ENCODE measurements at places on chromosomes 13 and 19.

DNA sequence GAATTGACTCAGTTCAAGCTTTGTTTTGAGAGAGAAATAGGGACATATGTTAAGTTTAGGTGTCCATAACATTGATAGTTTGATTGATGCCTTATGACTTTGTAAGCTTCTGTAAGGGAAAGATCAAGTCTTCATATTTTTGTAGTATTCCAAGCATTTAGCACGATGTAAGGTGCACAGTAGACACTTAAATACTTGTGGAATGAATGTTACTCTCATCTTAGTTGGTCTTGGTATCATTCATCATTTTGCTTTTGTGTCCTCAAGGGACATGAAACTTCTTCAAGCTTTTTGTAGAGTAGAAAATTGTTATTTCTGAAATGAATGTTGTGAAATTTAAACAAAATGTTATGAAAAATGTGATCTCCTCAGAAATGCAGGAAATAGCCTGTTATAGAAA lies 10.1 kb downstream of the TDRD3 start:
- DNase-seq: no peak

- DNase-seq: no peak
Measured at GRCh38 chr19:44512326-44513298, 12.3 kb upstream of the ZNF180 start.

- DNase-seq: no peak
Measured at GRCh38 chr13:49596221-49596620, 10.9 kb upstream of the RCBTB1 start.

DNA sequence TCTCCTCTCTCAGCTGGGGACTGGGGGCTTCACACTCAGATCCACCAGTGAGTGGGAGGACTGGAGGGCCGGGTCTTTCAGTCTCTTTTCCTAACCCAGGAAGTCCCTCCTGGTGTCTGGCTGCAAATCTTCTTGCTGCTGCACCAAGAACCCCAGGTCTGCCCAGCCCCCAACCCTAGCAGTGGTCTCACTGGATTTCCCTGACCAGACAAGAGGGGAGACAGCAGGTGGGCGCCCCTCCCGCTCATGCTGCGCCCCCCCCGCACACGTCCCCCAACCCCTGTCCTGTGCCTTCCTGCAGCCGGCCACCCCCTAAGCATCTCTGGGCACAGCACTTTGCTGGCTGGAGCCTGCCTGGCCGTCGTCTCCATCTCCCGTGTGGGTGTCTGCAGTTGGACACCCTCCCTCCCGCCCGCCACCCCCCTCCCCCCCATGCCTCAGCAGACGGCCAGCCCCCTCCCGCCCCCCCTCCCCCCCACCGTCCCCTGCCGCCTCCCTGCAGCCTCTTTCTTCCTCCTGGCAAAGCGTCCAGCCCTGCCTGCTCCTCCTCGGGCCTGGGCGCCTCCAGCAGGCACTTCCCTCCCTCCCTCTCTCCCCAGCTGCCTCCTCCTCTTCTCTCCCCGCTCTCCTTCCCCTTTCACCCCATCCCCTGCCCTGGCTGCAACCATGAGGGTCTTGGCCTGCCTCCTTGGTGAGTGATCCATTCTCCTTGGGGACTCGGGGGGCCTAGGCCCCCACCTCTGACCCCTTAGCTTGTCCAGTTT lies at the start of gene SSC5D:
SSC5D (plus strand) TSS at position 513 of the 764 bp plus-strand sequence; CDS start at position 667, 154 bp downstream.
- peak; percentile 81 for DNase-seq

DNA sequence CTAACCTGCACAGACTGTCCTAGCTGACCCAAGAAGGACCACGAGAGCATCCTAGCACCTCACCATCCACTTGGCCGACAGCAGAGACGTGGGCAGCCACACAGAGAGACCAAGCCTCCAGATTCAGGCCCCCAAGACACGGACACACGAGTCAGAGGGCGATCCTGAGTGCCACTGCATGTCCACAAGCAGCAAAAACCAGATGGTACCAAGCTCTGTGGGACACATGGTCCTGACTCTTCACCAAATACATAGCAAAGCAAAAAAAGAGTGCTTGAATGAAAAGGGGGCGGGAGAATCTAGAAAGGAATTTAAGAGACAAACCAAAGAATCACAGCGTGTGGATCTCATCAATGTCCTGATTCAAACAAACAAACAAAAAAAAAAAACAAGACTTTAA lies 45.2 kb downstream of the MLLT1 start:
- no peak for DNase-seq

- DNase-seq: no peak
Measured at GRCh38 chr13:42398533-42398932, 126.6 kb downstream of the AKAP11 start.

DNA sequence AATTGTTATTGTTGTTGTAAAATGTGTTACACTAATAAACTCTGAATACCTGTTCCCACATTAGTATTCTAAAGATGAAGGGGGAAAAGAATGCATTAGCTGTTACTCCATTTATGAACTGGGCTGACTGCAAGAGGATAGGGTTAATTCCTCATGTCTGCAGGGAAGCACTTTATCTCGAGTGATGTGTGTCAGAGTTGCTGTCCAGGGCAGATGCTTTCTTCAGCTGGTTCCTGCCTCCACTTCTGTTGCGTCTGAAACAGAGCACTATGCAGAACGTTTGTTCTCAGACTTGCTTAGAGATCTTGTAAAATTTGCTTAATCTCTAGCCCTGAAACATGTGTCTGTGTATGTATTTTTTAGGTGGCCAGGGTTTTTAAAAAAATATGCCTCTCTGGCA lies 318.8 kb downstream of the SPRY2 start:
- no peak for DNase-seq

GRCh38 chr13:26914624-26915023 lies 154.0 kb upstream of the GPR12 start:
- no peak for DNase-seq

DNA sequence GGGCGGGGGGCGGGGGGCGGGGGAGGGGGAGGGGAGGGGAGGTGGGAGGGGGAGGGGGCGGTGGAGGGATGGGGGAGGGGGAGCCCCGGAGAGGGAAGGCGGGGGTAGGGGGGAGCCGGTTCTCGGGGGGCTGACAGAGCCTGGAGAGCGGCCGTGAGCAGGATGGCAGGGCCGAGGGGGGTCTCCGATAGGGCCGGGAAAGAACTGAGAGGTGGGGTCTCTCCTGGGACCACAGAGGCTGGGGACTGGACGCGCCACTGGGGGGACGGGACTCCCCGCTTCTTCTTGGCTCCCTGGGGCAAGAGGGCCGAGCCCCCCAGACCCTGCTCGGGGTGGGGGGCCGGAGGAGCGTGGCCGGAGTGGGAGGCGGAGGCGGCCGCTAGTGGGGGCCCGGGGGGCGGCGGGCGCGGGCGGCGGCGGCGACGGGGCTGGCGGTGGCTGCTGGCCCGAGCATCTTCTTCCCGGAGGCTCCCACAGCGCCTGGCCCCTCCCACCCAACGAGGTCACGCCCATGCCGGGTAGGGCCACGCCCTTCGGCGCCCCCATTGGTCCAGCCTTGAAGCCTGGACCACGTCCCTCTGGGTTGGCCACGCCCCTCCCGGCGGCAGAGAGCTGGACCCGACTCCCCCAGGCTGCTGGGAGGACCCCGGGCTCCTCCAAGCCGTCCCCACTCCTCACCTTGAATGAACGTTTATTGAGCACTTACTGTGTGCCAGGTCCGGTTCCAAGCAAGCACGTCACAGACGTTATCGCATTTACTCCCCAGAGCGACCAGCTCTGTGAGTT lies at the start of gene NOVA2:
NOVA2 (minus strand) TSS at position 313 of the 786 bp plus-strand sequence. CDS start 514 bp downstream, outside the sequence.
- peak; percentile 67 for DNase-seq

- DNase-seq: no peak
Measured at GRCh38 chr19:51119101-51119500, 5.6 kb upstream of the SIGLEC9 start.

DNA sequence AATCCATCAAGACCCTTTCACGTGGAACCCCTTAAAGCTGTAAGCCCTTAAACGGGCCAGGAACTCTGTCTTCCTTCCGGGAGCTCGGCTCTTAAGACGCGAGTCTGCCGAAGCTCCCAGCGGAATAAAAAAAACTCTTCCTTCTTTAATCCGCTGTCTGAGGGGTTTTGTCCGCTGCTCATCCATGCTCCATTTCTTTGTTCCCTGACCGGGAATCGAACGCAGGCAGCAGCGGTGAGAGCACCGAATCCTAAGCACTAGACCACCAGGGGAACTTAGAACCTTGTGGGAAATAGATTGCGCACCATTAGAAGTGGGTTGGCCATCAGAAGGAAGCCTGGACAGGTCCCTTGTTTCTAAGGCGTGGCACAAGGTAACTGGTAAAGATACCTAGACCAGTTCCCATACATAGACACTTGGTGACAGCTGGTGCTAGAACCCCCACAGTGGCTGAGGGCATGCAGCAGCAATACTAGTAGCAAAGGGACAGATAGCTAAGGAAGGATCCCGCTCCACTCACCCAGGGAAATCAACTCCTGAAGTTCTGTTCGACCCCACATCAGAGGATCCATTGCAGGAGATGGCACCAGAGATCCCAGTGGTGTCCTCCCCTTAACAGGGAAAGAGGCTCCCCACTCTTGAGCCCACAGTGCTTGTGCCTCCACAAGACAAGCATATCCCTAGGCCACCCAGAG lies 1.5 kb upstream of the RGCC start:
- no peak for DNase-seq

- DNase-seq: no peak
Measured at GRCh38 chr13:78334059-78334458, 269.3 kb downstream of the POU4F1 start.

GRCh38 chr13:104534847-104535246 lies 1468.6 kb upstream of the SLC10A2 start:
- DNase-seq: no peak

DNA sequence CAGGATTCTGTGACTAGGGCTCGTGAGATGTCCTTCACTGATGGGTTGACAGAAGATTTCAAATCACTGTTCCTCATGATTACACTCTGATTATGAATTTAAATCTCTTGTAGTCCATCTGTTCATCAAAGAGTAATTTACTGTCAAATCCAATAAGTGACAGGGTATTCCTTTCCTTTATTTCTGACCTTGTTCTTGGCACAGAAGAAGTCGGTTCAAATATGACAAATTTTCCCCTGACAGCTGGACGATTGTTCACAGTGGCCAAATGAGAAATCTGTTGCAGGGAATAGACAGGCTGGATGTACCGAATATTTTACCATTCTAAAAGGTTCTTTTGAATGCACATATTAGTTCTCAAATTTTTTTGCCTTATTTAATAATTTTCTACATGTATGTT lies 767.3 kb upstream of the GPC6 start:
- no peak for DNase-seq

DNA sequence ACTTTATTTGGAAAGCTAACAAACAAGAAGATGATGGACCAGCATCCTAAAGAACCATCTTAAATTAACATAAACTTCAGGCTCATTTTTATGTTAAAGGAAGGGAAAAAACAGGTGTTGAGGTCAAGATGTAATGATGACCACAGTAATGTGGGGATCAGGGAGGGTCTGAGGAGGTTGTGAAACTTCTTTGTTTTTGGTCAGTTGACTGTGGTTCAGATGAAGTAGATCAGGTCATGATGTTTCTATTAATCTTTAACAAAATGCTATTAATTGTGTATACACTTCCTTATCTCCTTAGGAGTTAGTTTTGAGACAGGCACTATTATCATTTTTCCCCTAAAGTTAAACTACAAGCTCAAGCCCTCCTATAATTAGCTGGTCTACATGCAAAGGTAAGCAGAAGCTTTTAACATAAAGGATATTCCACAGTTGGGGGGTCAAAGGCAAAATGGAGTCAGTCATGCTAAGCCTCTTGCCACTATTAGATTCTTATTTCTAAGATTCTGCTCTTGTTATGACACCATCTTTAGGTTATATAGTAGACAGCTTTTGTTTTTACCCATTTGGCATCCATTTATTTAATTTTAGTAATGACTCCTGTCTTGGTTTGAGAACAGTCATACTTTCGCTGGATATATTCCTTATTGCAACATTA lies 800.1 kb upstream of the PCDH9 start:
- DNase-seq: no peak

GRCh38 chr13:102275969-102276368 lies 125.9 kb downstream of the FGF14 start:
- DNase-seq: no peak

DNA sequence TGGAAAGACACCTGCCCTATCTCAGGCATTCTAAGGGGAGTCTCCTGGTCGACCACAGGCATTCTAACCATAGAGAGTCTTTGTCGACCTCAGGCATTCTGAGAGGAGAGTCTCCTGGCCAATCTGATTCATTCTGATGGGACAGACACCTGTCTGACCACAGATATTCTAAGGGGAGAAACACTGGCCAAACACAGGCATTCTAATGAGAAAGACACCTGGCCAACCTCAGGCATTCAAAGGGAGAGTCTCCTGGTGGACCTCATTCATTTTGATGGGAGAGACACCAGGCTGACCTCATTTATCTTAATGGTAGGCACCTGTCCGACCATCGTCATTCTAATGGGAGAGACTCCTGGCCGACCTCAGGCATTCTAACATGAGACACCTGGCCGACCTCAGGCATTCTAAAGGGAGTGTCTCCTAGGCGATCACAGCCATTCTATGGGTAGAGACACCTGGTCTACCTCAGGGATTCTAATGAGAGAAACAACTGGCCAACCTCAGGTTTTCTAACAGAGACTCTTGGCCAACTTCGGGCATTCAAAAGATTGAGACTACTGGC lies 1351.5 kb downstream of the UQCRFS1 start:
- DNase-seq: no peak

- DNase-seq: peak; percentile 44
Measured at GRCh38 chr13:45464141-45464686, 525 bp upstream of the COG3 start.

DNA sequence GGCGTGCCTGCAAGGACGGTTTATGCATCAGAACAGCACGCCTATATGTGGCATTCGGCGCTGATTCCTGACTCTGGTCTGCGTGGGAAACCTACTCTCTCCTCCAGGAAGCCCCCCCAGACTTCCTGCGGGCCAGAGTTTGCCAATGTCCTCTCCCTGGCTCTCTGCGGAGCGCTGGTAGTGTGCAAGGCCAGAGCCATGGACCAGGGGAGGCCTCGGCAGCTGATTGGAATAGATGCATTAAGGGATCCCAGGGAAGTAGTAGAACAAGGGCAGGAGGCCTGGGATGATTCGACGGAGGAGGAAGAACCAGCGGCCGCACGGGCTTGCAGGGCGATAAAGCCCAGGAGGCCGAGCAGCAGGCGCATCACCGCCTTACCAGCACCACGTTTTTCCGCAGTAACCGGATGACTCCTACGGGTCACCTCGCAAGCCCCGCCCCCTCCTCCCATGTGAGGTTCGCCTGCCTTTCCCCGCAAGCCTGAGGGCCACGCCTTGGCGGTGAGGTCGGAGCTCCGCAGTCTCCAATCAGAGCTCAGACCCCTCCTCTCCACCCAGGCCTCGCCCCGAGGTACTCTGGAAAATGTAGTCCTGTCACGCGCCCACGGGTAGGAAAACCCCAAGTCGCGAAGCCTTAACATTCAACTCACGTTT lies 5.0 kb downstream of the CLEC11A start:
- peak; percentile 82 for DNase-seq

DNA sequence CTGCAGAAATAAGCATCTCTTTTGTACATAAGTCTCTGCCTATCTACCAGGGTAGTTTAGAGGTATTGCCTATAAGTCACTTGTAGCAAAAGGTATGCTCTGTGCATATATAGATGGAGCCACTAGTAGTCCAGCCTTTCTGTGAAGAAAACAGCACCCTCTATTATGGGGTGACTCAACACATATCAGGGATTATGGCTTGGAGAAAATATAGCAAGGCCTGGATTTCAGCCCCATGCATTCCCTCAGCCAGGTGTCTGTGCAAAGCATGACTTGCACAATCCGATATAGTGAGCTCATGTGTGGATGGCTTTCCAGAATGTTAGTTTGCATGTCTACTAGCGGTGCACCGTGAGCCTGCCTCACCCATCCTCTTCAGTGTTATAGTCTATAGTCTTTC lies 13.4 kb upstream of the NALCN start:
- no peak for DNase-seq

GRCh38 chr13:112346173-112346898 lies 29.8 kb upstream of the SPACA7 start:
- no peak for DNase-seq

- no peak for DNase-seq
Measured at GRCh38 chr13:60152114-60152513, 11.6 kb downstream of the DIAPH3 start.
